NCI-H524 treated with DMSO at 0.1 percent for 48 hours (cell line): ENCODE measurements at places on chromosomes 6 and 20.

DNA sequence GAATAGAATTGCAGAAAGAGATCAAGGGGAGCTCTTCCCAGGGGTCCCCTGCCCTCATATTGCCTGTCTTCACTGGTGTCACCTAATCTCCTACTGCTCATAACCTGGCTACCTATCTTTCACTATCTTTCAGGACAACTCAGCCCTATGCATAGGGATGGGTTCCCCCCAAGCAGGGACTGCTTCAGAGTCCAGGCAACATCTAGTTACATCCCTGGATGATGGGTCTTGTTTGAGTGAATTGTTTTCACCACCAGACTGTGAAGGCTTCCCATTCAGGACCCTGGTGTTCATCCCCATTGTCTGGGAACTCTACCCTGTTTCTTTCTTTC is 850 bp upstream of the HECA start:
- no peak for DNase-seq

DNA sequence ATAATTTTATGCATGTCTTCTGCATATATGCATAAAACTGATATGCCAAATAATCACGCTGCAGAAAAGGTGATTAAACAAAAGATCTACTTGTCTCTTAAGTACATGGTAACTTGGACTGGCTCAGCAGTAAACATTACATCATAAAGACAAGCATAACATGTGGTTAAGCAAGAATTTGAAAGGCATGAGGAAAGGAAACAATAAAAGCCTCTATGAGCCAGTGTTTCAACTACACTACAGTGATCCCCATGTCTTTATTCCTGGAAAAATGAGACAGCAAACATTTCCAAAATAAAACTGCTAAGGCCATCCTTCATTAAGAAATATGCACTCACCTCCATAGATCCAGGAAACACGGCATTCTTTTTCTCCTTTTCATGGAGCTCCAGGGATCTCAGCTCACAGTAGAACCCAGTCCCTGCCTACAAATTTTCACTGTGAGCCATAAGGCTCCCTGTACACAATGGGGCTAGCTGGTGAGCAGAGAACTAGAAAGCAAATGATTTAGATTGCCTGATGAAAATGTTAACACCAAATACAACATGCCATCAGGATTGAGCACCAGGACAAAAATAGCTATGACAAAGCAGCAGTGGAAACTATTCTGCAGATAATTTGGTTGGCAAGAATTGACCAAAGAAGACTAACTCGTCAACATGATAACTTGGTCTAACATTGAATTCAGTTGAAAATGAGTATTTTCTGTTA is 156.1 kb downstream of the COL21A1 start:
- no peak for DNase-seq

- no peak for DNase-seq
These were observed 26.4 kb downstream of the GMPR start for GRCh38 chr6:16264785-16265184.

DNA sequence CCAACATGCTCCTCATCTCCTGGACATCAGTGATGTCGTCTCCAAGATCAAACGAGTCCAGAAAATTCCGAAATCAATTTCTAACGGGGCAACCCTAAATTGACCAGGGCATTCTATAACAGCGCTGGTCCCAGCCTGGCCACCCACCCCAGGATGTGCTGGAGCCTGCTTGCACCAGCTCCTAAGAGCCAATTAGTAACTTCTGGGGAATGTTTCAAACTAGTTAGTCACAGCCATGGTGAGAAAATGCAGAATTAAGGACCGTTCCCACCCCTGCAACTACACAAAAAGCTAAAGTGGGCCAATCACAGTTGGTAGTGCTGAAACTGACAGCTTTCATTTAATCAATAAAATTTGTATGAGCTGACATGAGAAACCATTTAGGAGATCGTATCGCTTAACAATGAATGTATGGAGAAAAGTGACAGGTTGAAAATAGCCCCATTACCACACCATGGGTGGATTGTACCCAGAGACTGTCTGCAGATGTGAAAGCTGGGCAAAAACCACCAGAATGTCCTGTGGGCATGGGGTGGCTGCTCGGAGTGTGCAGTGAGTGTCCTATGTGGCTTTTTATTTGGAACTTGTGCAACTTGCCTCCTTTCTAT is 165.7 kb upstream of the AFDN start:
- no peak for DNase-seq

DNA sequence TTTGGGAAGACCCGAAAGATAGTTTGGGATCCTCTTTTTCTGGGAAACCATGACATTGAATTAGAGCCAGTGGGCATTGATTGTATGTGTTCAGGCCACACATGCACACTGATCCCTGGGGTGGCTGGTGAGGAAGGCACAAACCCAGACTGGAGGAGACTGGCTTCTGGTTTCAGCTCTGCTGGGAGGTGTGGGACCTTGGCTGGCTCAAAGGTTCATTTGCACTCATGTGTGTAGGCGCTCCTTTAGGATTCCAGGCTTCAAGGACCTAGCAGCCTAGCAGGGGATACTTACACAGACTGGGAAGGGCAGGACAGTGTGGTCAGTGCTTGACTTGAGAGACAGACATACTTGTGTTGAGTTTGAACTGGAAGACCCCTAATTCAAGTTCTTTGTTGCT is 7.2 kb downstream of the RIN2 start:
- DNase-seq, result no peak

DNA sequence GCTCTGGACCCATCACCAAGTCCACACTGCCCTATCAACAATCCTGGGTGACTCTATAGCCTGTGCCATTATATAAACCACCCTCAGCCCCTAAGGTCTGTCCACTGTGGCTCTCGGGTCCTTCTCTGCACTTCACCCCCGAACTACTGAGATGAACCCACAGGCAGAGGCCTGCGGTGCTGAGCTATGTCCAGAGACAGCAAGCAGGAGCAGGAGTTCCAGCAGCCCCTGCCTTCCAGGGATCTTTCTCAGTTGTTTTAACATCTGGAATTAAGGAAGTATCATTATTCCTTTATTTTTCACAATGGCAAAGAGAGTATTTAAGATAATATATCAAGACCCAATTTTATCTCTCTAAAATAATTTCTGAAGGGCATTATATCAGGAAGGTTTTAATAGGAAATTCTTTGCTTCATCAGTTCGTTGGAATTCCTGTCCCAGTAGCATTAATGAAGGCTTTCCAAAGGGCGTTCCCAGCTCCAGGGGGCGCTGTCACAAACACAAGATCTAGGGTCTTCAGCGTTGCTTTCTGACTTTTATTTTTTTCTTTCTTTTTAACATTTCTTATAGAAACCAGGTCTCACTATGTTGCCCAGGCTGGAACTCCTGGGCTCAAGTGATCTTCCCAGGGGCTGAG is 27.3 kb downstream of the RRBP1 start:
- DNase-seq, result no peak

GRCh38 chr6:42260972-42261371 is 43.3 kb upstream of the MRPS10 start:
- DNase-seq, result no peak

DNA sequence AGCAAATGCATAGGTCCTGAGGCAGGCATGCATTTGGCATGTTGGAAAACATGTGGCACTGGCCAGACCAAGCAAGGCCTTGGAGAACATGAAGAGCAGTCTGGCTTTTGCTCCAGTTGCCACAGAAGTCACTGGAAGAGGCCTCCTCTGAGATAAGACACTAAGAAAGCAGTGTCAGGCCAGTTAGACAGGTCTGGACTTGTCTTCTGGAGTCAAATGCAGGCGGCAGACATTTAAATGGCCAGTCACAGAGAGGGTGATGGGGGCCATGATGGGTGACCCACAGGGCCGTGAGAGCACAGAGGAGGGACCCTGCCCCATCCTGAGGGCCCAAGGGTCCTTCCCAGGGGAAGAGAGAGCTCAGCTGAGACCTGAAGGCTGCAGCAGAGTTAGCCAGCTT is 26.7 kb upstream of the ADA start:
- no peak for DNase-seq

DNA sequence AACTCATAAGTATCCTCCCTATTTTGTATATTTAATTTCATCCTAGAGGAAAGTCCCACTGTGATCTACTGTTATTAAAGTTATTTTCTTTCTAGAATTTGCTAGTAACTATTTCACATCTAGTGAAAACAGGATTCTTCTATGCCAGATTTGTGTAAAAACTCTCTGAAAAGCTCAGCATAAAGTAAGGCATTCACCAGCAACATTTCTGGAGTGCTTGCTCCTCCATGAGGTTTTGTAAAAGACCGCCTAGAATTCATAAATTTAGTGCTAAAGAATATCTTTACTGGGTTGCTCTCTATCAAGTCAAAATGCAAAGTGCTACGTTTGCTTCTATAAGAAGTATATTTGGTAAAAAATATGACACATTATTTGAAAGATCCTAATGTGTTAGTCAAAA is 173.5 kb upstream of the IRAK1BP1 start:
- DNase-seq, result no peak

DNA sequence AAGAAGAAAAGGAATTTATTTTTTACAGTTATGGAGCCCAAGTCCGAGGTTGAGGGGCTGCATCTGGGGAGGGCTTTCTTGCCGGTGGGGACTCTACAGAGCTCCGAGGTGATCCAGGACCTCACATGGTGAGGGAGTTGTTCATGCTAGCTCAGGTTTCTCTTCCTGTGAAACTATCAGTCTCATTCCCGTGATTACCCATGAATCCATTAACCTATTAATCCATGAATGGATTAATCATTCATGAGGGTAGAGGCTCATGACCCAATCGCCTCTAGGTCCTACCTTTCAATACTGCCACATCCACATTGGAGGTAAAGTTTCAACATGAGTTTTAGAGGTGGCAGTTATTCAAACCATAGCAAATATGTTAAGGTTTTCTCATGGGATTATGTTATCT is 3.8 kb downstream of the DSE start:
- no peak for DNase-seq

DNA sequence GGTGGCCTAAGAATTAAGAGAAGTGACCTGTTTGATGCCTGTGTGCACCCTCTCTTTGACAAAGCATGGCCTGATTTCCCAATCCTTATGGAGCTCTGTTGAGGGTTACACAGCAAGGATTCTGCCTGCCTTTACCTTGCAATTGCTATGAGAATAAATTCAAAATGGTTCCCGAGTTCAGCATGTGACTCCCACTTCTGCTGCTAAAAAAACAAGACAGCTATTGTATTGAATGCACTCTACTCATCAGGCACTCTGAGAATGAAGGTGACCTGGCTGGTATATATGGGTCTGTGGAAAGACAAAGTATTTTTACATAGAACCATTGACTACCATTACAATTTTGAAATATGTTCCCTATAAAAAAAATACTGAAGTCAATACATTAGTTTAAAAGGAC is 190.3 kb downstream of the ATXN1 start:
- no peak for DNase-seq

DNA sequence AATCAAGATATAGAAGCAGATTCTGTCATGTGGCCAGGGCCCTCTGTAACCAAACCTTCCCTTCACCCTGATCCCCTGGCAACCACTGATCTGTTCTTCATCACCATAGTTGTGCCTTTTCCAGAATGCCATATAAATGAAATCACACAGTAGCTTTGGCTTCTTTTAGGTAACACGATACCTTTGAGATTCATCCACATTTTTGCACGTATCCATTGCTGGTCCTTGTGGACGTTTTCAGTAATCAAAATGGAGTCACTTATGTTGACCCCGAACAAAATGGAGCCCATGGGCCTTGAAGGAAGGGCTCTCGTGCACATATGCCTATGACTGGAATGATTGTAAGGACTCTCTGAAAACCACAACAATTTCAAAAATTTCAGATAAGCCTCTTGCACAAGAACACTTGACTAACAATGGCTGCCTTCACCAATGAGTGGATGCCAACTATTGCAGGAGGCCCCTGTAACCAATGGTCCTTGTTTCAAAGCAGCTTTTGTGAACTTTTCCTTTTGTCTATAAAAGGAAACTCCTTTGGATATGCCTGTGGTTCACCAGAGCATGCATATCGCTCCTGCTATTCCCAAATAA is 84.3 kb upstream of the RALY start:
- DNase-seq, result no peak
